ENCODE measurements at places on chromosomes 16 and 17.
A peak's percentile ranks its signal among the peaks of the same experiment; 100 is the strongest.

GRCh38 chr17:72715906-72716572 lies 376.4 kb downstream of the SLC39A11 start:
- DNase-seq = peak; percentile 93

- peak; percentile 83 for DNase-seq
Observed at GRCh38 chr16:2963723-2964474, at the start of gene KREMEN2. Gene KREMEN2, plus strand, starts transcription at chr16:2964275. Its CDS starts 246 bp downstream, at chr16:2964521.

DNA sequence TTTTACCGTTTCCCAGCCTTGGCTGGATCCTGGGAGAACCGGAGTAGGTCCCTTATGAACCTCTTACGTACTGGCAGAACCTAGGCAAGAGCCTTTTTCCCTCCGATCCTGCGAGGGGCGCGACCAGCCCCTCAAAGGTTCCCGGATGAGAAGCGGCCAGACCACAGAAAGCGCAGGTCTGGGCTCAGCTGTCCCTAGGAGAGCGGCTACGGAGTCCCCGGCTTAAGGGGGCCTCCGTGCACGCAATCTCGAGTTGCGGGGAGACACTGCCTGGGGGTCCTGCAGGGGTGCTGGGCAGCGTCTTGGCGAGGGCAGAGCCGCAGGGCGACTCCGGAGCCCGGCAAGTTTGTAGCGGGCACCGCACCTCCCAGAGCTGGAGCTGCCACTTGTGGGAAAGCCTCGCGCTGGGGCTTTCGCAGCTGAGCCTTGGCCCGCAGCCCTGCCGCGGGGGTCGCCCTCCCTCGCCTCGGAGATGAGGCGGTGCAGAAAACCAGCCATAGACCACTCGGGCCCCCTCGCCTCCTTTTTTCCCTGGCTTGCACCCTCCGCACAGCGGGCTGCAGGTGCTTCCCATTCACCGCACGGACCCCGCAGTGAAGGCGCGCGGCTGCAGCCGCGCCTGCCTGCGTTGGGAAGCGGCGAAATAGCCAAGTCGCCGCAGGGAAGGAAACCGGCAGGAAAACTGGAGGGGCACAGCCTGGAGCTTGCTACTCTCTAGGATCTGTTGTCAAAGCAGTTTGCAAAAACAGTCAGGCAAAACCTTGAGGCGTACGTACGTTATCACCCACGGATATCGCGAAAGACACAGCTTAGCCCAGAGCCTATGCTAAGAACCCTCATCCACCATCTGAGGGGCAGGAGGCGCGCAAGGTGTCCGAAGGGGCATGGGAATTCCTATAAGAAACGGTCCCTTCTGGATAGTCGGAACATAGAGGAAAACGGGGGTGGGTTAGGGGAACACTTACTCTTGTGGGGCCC lies 834 bp downstream of the CDH8 start:
- no peak for DNase-seq

DNA sequence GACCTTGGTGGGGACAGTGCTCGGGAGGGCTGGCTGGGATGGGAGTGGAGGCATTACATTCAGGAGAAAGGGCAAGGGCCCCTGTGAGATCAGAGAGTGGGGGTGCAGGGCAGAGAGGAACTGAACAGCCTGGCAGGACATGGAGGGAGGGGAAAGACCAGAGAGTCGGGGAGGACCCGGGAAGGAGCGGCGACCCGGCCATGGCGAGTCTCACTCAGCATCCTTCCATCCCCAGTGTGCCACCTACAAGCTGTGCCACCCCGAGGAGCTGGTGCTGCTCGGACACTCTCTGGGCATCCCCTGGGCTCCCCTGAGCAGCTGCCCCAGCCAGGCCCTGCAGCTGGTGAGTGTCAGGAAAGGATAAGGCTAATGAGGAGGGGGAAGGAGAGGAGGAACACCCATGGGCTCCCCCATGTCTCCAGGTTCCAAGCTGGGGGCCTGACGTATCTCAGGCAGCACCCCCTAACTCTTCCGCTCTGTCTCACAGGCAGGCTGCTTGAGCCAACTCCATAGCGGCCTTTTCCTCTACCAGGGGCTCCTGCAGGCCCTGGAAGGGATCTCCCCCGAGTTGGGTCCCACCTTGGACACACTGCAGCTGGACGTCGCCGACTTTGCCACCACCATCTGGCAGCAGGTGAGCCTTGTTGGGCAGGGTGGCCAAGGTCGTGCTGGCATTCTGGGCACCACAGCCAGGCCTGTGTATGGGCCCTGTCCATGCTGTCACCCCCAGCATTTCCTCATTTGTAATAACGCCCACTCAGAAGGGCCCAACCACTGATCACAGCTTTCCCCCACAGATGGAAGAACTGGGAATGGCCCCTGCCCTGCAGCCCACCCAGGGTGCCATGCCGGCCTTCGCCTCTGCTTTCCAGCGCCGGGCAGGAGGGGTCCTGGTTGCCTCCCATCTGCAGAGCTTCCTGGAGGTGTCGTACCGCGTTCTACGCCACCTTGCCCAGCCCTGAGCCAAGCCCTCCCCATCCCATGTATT lies 1.1 kb downstream of the CSF3 start:
- no peak for DNase-seq

DNA sequence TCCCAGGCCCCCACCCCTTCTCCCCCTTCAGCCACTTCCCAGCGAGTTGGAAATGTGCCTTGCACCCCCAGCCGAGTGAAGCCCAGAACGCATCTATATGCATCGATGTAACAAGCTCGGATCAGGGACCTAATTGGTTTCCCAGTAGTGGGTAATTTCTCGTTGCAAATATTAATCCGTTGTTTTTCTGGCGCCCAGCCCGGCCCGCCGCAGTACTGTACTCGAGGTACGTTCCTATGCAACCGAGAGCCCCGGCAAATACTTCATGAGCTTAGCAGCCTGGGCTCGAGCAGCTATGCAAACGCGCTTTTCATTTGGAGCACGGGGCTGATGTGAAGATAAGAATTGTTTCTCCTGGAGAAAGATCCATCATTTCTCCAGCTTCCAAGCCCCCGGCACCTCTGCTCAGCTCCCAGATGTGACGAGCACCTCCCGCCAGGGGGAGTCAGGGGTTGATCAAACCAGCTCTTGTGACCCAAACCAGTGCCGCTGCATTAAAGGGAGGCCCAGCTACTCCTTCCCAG lies 229.8 kb downstream of the KATNIP start:
- no peak for DNase-seq

GRCh38 chr16:30663820-30664219 lies 5.6 kb downstream of the FBRS start:
- no peak for DNase-seq

- no peak for DNase-seq
Observed at GRCh38 chr17:8455665-8456209, 20.1 kb downstream of the NDEL1 start.

DNA sequence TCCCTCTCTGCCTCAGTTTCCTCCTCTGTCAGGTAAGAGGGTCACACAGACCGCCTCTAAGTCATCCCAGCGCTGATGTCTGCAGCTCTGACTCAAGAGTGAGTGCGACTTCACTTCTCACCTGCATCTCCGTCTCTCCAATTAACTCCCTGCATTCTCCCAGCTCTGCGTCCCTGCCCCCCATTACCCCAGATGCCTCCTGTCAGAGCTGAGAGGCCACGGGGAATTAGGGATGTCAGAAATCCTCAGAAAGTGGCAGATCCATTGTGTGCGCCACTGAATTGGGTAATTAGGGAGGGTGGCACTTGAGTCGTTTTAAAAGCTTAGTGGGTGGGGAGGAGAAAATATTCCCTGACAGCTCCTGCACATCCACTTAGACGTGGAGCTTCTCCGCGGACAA lies 885.4 kb upstream of the EEF2KMT start:
- DNase-seq = no peak

DNA sequence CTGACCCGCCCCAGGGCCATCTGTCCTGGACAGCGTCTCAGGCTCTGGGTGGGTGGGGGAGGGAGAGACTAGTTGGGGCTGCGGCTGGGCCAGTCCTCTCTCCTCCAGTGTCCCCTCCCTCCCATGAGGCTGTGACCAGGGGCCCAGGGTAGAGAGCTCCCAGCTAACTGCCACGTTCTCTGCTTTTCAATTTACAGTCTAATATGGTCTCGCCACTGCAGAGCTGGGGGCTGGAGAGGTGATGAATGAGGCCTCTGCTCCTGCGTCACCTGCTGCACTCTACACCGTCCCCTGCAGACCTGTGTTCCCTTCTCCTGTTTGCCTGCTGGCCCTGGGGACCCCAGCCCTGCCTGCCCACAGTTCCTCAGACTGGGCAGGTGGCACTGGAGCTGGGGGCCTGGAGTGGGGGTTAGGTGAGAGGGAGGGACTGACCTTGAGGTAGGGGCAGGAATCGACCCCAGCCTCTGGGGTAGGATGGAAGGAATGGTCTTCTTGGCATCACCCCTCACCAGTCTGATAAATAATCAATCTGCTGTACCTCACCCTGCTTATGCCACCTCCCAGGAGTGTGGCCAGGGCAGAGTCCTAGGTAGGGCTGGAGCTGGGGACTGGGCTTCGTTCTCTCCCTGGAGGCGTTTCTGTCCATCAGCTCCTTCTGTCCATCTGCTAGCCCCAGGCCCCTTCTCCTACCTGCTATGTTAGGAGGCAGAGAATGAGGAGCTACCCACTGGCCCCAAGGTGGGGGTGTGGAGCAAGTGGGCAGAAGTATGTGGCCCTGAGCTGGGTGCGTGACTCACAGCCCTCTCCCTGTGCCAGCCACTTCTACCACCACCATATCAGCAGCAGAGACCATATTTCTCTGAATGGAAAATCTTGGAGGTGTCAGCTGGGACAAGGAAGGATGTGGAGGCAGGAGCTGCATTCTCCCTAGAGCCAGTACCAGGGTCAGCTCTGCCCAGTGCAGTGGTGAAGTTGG lies 12.9 kb downstream of the SEZ6 start:
- DNase-seq = peak; percentile 25

DNA sequence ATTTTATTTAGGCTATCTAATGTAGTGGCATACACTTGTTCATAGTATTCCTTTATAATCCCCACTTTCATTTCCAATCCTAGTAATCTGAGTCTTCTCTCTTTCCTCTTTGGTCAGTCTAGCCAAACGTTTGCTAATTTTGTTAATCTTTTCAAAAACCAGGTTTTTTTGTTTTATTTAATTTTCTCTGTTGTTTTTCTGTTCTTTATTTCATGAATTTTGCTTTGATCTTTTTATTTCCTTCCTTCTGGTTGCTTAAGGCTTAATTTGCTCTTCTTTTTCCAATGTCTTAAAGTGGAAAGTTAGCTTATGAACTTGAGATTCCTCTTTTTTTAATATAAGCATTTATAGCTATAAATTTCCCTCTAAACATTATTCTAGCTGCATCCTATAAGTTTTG lies 68.9 kb downstream of the NACA2 start:
- no peak for DNase-seq

- no peak for DNase-seq
Observed at GRCh38 chr16:12545297-12545610, 258.4 kb downstream of the CPPED1 start.

DNA sequence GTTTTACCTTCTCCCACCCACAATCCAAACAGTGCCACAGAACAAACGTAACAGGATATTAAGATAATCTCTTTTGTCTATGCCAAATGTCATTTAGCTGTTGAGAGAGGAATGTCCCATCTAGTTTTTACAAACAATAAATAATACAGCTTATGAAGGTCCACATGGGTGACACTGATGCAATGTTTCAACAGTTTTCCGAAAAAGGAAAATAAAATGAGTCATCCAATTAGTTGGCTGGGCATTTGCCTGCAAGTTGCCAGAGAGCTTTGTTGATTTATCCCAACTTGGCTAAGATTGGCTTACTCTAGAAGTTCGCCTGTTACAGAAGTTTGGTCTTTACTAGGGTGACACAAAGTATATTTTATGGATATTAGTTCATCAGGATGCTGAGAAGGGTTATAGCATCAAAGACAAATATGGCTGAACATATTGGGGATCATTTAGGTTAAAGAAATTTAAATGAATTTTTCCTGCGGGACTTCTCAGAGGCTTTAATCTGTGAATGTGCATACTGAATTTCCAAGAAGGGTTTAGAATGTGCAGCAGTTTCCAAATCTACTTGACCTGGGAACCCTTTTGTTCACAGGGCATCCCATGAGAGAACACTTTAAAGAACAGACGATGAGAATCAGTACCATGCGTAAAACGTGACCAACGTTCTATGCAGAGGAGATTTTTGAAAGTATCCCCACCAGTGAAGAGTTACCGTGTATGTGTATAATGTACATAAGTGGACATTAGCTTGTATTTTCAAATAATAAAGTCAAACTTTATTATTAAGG lies 73.1 kb downstream of the CDH13 start:
- DNase-seq = peak; percentile 62

DNA sequence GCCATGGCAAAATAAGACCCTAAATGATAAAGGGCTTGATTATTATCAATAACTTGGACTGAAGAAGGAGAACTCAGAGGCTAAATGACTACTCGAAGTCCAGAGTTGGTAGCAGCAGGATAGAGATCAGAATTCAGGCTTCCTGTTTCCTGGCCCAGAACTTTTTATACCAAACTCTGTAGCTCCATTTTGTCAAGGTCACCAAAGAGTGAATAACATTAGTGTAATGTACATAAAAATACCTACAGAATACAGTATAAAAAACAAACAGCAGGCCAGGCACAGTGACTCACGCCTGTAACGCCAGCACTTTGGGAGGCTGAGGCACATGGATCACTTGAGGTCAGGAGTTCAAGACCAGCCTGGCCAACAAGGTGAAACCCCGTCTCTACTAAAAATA lies 79.0 kb downstream of the ARHGAP17 start:
- no peak for DNase-seq

GRCh38 chr17:60971515-60972369 lies 294.1 kb downstream of the BCAS3 start:
- peak; percentile 66 for DNase-seq

GRCh38 chr16:89984216-89984615 lies 35.0 kb downstream of the DBNDD1 start:
- no peak for DNase-seq

GRCh38 chr17:38332735-38333134 lies 11.0 kb downstream of the GPR179 start:
- no peak for DNase-seq

GRCh38 chr17:67751101-67752074 lies 33.7 kb downstream of the NOL11 start:
- DNase-seq = no peak

DNA sequence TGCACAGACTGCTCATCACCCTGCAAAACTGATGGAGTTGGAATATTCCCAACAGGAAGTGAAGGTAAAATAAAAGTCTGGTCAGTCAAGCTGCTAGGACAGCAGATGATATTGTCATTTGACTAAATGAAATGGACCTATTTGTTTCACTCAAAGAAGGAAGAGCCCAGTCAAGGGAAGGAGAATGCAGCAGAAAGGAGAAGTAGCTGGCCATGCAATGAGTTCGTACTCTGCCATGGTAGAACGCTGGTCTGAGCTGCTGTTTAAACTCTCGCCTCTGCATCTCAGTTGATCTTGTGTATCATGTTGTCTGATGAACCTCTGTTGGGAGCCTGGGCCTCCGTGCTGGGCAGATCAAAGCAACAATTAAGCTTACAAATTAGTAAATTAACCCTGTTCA lies 15.6 kb upstream of the YPEL2 start:
- no peak for DNase-seq

- peak; percentile 63 for DNase-seq
Observed at GRCh38 chr16:57260294-57260929, 15.4 kb downstream of the ARL2BP start.
